Activated B cell treated with CpG ODN at 0.5 μM for 24 hours (primary cell): ENCODE measurements at places on chromosomes 2 and 18.

DNA sequence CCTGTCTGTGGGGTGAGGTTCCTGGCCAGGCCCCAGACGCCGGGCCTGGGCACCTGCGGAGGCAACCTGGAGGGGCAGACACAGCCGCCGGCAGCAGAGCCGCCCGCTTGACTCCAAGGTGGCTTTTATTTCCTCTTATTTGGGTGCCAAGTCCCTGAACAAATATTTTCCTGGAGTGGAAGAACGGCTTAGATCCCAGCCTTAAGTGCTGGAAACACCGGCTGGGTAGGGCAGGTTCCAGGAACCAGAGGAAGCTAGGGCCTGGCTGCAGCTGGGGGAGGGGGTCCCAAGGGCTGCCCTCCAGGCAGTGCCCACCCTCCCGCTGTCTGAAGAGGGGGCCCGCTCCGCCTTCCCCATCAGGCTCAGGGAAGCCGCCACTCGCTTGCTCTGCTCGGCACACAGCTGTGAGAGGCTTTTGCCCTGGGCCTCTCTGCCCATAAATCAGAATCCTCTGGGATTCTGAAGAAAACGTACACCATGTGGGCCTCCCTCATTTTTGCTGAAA is 28.2 kb downstream of the SDC1 start:
- no peak for DNase-seq

GRCh38 chr2:120134263-120134662 is 88.9 kb downstream of the TMEM185B start:
- no peak for DNase-seq

GRCh38 chr18:48167897-48168253 is 237.4 kb upstream of the SMAD2 start:
- DNase-seq = no peak

- DNase-seq = no peak
Observed at GRCh38 chr2:163375472-163375871, 360.3 kb downstream of the FIGN start.

- peak; percentile 11 for DNase-seq
Observed at GRCh38 chr2:240999873-241000541, 1.6 kb downstream of the SNED1 start.

- DNase-seq = no peak
Observed at GRCh38 chr2:191574232-191574631, 103.7 kb upstream of the NABP1 start.

DNA sequence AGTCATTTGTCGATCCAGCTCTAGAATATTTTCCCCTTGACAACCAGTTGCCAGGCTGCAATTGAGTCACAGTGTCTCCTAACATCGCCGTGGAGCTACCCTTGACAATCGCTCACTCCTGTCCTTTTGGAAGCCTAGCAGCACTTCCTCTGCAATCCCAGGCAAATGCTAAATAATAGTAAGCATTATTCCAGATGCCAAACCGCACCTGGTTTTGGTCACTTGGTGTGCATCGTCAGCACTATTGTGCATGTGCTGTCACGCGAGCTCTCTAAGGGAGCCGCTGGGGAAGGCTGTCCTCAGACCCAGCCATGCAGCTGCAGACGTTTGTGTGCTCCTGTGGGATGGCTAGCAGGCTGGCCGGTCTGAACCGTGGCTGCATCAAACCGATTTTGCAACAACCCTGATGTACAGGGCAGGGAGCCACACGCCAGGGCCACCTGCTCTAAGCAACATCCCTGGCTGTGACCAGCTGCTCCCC is 549.5 kb upstream of the ID2 start:
- no peak for DNase-seq

DNA sequence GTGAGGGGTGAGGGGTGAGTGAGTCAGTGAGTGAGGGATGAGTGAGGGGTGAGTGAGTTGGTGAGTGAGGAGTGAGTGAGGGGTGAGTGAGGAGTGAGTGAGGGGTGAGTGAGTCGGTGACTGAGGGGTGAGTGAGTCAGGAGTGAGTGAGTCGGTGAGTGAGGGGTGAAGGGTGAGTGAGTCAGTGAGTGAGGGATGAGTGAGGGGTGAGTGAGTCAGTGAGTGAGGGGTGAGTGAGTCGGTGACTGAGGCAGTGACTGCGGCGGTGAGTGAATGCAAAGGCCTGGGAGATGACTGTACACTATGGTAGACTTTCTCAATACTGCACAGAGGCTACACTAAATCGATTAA is 16.6 kb downstream of the THAP4 start:
- DNase-seq = no peak

DNA sequence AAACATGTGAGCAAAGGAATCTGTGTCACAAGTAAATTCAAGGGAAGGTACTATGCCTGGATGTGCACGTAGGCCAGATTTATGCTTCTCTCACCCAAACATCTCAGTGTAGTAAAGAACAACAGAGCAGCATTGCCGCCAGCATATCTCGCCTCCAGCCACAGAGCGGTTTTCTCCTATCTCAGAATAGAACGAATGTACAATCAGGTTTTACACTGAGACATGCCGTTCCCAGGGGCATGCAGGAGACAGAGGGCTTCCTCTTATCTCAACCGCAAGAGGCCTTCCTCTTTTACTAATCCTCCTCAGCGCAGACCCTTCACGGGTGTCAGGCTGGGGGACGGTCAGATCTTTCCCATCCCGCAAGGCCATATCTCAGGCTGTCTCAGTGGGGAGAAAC is 175.3 kb downstream of the RPIA start:
- DNase-seq = no peak

- no peak for DNase-seq
Observed at GRCh38 chr2:10891848-10892247, 19.9 kb upstream of the KCNF1 start.

- no peak for DNase-seq
Observed at GRCh38 chr18:73318739-73319479, 451.1 kb upstream of the NETO1 start.

DNA sequence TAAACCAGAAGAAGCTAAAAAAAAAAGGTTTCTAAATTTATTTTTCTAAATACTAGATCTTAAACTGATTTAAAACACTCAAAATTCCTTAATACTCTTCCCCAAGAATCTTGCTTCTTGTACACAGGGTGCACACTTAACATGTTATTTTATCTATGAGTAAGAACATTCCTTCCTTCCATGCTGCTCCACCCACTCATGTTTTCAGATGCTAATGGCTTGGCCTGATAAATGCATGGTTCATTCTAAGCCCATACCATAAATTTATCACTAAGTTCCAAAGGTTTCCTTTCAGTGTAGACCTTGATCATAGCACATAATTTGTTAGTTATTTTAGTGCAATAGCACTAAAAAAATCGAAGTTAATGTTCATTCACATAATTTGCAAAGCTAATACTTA is 8.1 kb downstream of the FBXO48 start:
- no peak for DNase-seq
